ENCODE measurements at places on chromosomes 1 and 21.

DNA sequence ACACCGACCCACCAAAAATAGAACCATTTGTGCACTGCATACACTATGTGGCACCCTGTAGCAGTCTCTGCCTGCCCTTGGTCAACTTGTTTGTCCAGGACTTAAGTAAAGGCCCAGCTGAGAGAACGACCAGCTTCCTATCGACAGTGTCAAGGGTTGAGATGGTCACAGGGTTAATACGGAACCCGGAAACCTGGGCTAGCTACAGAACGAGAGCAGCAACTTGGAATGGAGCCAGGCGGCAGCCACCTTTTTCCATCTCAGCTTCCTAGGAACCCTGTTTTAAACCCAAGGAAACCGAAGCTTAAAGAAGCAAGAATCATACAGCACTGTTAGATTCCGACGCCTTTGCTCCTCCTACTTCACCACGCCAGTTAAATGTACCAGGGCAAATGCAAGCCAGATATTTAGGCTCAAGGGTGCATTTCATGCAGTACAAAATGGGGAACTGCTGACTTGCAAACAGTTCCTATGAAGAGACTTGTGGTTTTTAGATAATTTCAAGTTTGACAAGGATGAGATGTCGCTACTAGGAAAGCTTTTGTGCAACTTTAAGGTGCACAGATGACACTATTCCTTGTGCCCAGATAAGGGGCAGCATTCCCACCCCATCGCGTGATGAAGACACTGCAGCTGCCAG is 35.5 kb downstream of the SLC66A1 start:
- DNase-seq = no peak

GRCh38 chr1:53505401-53505800 is 46.2 kb downstream of the DMRTB1 start:
- no peak for DNase-seq

GRCh38 chr1:167722152-167722869 is 529 bp downstream of the MPZL1 start:
- no peak for DNase-seq

DNA sequence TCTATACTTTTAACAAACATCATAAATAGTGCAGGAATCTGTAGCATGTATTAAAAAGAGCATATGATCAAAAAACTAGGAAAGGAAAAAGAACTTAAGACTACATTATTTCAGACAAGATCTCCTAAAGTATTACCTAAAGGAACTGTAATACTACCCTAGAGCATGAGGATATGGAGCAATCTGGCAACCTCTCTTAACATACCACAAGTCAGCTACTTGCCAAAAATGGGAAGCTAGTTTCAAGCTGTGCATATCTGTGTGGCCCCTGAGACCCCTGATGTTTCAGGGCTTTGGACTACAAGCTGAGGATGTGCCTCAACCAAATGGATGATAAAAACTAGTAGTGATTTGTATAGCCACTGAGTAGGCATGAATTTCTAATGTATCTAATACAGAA is 525.6 kb downstream of the PTBP2 start:
- DNase-seq = no peak

- no peak for DNase-seq
Observed at GRCh38 chr21:33374080-33374449, 29.1 kb upstream of the IFNGR2 start.

DNA sequence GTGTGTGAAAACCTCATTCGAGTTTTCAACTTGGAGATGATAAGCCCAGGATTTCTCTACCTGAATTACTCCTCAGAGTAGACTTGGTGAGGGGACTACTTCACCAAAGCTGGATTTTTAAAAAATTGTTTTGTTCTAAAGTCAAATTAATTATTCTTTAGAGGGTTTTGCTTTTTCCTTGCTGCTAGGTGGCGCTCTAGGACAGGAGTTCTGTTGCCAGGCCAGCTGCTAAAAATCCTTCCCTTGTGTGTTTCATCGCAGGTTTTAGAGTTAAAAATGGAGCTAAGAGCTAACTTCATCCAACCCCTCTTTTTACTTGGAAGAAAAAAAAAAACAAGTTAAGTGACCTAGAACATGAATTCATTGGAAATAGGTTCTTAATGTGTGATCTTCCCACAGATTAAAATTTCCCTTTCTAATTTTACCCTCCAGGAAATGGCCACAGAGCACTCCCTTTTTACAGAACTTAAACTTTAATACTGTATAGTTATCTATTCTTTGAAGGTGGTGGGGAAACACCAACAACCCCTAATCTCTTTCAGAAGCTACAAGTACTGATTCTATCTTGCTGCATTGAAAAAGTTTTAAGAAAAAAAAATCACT is 36.7 kb upstream of the FAM163A start:
- DNase-seq = peak; percentile 0

DNA sequence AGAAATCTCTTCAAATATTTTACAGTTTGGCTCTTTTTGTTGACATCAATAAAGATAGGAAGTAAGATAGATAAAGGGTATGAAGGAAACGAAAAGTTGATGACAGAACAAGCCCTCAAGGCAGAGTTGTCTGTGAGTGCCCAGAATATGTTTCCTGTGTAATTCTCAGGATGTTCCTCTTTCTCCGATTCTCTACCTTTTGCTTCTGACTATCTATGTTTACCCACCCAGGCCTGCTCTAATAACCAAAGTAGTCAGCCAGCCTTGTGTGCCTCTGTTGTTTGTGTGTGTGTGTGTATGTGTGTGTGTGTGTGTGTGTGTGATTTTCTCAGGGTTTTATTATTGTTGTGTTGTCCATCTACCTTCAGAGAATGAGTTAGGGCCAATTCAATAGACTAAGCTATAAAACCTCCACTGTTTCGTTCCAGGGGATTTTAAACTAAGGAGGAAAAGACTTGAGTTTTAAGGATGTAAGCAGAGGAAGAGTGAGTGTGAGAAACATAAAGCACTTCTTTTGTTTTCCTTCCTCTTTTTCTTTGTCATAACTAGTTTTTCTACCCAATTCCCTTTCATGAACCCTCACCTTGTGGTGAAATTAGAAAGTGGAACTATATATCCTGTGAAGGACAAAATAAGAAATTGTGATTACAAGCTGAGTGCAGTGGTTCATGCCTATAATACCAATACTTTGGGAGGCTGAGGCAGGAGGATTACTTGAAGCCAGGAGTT is 627.4 kb upstream of the NR5A2 start:
- DNase-seq = no peak

GRCh38 chr1:245946905-245947304 is 560.2 kb downstream of the SMYD3 start:
- DNase-seq = no peak

DNA sequence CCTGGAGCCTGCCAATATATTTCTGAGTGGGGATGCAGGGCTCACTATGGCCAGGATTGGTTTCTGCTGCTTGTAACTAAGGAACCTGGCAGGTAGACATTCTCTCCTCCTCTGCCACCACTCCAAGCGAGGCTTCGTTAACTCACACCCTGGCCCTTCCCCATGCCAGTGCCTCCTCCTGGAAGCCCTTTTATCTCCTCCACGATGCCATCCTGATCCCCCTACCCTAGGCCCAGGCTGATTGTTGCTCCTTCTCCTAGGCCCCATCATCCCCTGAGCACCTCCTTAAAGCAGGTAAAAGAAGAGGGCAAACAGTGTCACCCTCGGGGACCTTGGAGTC is 118.5 kb downstream of the DMRTB1 start:
- no peak for DNase-seq

Measured in NCI-H1417 treated with DMSO at 0.1 percent for 48 hours (cell line).